ENCODE measurements at places on chromosomes 3 and 15.

GRCh38 chr3:62159709-62160092 lies 213.6 kb downstream of the FEZF2 start:
- peak; percentile 73 for DNase-seq

- peak; percentile 2 for DNase-seq
Observed at GRCh38 chr3:80688814-80689213, 921.0 kb upstream of the ROBO1 start.

- DNase-seq: peak; percentile 95
Observed at GRCh38 chr15:48925714-48926223, 38.0 kb downstream of the SHC4 start.

DNA sequence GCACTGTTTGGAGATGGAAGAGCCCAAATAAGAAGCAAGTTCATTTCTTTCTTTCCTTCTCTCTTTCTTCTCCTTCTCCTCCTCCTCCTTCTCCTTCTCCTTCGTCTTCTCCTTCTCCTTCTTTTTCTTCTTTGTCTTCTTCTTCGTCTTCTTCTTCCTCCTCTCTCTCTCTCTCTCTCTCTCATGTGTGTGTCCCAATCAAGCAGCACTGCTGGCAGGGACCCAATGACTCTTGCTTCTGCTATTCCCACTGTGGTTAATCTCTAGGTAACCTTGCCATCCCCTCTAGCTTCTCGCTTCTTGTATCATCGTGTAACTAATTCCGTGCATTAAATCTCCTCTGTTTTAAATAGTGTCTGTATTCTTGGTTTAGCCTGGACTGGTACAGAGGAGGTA lies 26.1 kb upstream of the ZNF280D start:
- DNase-seq: peak; percentile 98

DNA sequence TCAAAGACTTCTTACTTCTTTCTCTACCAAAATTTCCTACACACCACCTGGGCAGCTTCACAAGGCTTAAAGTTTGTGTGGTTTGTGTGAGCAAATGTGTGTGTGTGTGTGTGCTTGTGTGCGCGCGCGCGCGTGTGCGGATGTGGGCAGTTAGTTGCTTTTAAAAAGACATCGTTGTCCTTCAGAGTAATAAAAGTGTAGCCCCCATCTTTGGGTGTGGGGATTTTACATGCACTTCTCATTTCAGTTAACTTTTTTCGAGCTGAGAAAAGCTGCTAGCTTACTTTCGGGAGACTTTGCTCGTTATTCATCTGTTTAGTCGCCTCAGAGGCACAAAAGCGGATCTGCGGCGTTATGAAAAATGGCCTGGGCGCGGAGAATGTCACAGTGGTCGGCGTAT lies 36.0 kb downstream of the ZIC4 start:
- DNase-seq: no peak
